Stimulated activated CD4-positive, alpha-beta T cell treated with anti-CD3 and anti-CD28 coated beads, Interleukin-4, amount 100 ng/mL, for 48 hours (primary cell): ENCODE measurements at places on chromosomes 2 and 18.

- DNase-seq: no peak
These were observed 135.3 kb upstream of the CTAGE1 start for GRCh38 chr18:22552899-22553460.

- no peak for DNase-seq
These were observed 1231.2 kb upstream of the ZEB2 start for GRCh38 chr2:145751155-145751554.

GRCh38 chr2:130850788-130851623 is 14.3 kb downstream of the ARHGEF4 start:
- DNase-seq: no peak

DNA sequence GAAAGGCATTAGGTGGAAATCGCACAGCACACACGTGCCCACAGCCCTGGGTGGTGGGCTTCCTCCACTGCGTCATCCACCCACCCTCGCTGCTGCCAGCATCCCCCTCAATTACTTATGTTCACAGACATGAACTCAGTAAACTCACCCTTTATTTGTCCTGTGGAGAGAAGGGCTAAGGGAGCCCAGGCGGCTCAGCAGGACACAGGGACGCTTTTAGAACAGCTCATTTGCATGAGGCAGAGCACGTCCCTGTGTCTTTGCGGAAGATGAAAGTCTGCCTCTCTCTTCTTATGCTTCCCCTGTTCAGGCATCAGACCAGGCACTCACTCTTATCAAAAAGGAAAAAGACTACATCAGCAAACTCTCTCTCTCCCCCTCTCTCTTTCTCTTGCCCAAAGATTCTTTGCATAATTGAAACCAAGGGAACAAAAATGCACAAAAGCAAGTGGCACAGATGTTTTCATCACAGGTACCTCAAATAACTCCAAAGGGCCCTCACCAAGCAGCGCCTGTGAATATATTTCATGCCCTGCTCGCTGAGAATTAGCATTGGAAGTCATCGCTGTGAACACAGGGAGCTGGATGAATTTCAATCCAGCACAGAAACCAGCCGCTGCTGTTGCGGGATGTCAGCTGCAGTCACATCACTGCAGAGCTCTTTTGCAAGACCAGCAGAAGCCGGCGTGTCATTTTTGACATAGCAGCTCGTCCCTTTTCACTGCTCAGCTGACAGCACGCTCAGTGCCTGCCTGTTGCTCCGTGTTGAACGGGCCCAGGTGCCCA is 376.3 kb upstream of the MYT1L start:
- no peak for DNase-seq

- no peak for DNase-seq
These were observed 3.8 kb downstream of the PPP1CB start for GRCh38 chr2:28755421-28755820.

DNA sequence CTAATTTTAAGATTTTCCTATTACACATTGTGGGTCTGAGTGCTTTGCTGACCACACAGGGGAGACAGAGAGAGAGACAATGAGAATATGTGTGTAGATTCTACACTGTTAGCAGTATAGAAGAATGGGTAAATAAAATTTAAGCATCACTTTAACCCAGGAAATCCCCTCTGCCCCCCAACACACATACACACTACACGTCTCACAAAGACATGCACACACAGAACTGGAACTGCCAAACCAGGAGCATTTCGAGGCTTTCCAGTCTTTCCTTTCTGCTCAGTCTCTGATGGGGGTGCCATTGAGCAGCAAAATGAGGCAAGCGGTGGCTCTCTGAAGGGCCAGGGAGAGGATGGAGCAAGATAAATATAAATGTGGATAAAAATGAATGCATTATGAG is 2.5 kb downstream of the MERTK start:
- no peak for DNase-seq

- DNase-seq: no peak
These were observed 4.3 kb downstream of the EPHA4 start for GRCh38 chr2:221567809-221568208.

DNA sequence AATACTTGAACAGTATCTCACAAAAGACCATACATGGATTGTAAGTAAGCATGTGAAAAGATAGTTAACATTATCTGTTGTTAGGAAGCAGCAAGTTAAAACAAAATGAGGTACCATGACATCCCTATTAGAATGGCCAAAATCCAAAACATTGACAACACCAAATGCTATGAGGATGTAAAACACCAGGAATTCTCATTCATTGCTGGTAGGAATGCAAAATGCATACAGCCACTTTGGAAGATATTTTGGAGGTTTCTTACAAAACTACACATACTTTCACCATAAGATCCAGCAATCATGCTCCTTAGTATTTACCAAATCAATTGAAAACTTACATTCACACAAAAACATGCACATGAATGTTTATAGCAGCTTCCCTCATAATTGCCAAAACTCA is 30.9 kb upstream of the ICOS start:
- no peak for DNase-seq

DNA sequence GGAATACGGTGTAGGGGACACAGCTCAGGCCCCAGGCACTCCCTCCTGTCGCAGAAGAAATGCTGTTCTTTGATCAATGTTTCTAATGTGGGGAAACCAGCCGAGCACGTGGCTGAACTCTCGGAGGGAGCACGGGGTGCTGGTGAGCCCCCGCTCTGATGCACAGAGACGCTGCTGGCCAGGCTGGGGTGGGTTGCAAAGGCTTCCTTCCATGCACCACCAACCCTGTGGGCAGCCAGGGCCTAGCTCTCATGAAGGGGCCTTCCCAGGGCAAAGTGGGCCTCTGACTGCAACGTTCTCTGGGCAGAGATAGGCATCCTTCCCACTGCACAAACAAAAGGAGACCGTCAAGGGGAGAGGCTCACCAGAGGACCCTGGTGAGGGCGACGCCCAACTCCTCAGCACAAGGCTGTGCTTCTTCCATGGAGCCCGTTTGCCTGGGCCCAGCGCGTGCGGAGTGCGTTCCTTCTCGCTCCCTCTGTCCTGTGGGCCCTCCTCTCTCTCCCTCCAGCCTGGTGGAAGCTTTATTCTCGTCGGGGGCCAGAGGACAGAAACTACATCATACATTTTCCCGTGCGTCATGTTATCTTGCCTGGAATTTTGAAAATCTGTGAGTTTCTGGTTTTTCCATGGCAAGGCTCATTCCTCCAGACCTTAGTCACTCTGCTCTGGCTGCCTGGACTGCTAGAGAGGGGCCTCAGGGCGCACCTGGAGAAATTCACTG is 61.1 kb upstream of the SP3 start:
- no peak for DNase-seq

DNA sequence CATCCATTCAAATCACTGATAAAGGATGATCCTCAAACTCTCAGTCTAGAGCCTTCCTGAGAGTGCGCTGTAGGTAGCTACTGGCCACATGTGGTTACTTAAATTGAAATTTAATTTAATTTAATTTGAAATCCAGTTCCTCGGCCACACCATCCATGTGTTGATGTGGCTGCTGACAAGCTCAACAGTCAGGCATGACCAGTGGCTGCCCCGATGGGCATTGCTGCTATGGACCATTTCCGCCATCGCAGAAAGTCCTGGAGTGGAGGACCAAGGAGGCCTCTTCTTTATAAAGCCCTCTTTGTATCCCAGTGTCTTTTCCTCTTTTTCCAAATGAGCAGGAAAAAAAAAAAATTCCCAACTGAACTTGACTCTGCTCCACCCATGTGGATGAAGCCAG is 100.6 kb downstream of the HDAC4 start:
- no peak for DNase-seq

GRCh38 chr2:236946871-236947270 is 138.8 kb upstream of the COPS8 start:
- DNase-seq: no peak
